ENCODE measurements at places on chromosomes 7 and 10.

GRCh38 chr7:71637578-71637977, 505.6 kb downstream of the GALNT17 start:
- H3K27me3 ChIP-seq, result no peaks in the 10 kb centered on the region
- H3K36me3 ChIP-seq, result no peaks in the 10 kb centered on the region
- H3K27ac ChIP-seq, result no peak overlapping the region
- DNase-seq, result no peak
- peaks cover 4% of the 10 kb centered on the region for H3K4me1 ChIP-seq

DNA sequence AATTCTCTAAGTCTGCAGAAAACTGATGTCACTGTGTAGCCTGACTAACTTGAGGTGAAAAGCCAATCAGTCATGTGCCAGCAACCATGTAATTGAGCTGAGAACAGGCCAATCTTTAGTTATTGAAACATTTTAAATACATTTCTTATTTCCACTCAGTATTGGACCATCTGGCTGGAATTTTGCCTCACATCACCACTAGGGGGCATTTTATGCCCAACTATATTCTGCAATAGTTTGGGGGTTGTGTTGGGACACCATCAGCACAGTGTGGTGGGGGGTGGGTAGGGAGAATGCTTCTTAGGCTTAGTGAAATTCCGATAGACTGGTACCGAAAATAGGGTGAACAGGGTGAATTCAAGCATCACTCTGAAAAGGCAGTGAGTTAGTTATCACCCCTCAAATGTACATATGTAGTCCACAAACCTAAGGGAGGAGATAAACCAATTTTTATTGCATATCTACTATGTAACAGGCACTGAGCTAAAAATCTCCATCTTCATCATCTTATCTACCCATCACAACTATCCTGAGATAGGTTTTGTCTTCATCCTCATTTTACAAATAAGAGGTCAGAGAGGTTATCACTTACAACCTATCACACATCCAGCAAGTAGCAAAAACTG, 17.8 kb downstream of the NPSR1 start:
- no peak overlapping the region for H3K27ac ChIP-seq
- H3K36me3 ChIP-seq, result no peaks in the 10 kb centered on the region
- H3K4me1 ChIP-seq, result no peaks in the 10 kb centered on the region
- no peak overlapping the region for H3K4me3 ChIP-seq
- no peak for DNase-seq

DNA sequence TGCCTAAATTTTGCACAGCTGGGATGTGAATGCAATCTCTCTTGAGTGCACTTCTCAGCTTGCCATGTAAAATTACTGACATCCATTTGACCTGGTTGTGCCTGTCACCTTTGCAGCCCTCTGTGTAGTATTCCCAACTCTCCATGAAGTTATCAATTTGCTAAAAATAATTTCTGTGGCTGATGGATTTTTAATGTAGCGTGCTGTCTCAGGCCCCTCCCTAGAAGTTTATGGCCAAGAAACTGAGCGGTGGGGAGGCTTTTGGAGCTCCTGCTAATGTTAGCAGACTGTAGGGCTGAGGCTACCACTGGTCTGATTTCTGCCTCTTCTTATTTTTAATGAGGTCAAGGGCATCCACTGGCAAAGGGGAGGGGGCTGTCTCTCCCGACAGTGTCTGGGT, 577.0 kb upstream of the DPP6 start:
- H3K27me3 ChIP-seq, result no peaks in the 10 kb centered on the region
- H3K27ac ChIP-seq, result no peak overlapping the region
- no peaks in the 10 kb centered on the region for H3K36me3 ChIP-seq

DNA sequence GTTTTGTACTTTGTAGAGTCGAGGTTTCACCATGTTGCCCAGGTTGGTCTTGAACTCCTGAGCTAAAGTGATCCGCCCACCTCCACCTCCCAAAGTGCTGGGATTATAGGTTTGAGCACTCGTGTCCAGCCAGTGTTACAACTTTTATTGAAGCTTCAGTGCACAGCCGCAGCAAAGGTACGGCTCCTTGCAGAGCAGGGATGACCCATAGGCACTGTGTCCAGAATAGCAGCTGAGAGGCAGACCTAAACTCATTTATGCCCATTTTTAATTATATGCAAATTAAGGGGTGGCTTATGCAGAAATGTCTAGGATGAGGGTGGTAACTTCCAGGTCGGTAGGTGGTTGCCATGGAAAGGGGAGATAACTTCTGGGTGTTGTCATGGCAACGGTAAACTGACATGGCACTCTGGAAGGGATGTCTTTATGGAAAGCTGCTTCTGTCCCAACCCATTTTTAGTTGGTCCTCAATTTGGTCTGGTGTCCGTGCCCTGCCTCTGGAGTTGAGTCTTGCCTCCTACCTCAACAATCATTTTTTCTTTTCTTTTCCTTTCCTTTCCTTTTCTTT, 22.7 kb downstream of the NYAP1 start:
- no peak overlapping the region for H3K27ac ChIP-seq
- no peaks in the 10 kb centered on the region for H3K27me3 ChIP-seq
- H3K4me3 ChIP-seq, result no peak overlapping the region

GRCh38 chr7:24931844-24932243, 48.1 kb downstream of the OSBPL3 start:
- peaks cover 11% of the 10 kb centered on the region for H3K4me1 ChIP-seq
- DNase-seq, result no peak
- no peaks in the 10 kb centered on the region for H3K27me3 ChIP-seq
- H3K27ac ChIP-seq, result no peak overlapping the region

DNA sequence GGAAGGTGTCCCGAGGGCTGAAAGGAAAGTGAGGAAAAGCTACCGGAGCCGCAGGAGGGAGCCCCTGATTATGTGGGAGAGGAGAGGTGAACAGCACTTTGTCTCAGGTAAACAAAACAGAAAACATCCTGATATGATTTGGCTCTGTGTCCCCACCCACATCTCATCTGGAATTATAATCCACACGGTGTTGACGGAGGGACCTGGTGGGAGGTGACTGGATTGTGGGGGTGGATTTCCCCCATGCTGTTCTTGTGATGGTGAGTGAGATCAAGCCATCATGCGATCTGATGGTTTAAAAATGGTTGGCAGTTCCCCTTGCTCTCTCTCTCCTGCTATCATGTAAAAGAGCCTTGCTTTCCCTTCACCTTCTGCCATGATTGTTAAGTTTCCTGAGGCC, 3.0 kb downstream of the POLD2 start:
- no peak overlapping the region for H3K4me3 ChIP-seq
- H3K27me3 ChIP-seq, result no peaks in the 10 kb centered on the region
- no peak for DNase-seq
- H3K4me1 ChIP-seq, result peaks cover 20% of the 10 kb centered on the region
- H3K36me3 ChIP-seq, result no peaks in the 10 kb centered on the region
- no peak overlapping the region for H3K27ac ChIP-seq

DNA sequence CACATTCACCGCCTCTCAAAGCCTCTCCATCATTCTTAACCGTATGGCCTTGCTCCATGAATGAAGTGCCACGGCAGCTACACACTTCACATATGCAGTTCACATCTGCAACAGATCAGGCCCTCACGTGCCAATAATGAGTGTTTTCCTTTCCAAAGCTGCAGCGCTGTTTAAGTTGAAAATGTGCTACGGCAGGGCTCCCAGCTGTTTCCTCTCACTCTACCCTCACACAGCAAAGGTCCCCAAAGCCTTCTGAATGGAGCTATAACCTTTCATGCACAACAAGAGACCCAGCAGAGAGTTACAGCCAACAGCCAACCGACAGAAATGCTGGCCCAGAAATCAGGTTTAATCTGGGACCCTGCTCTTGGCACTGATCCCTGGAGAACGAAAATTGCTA, 236.1 kb downstream of the ELMO1 start:
- no peak for DNase-seq
- no peaks in the 10 kb centered on the region for H3K36me3 ChIP-seq
- H3K27ac ChIP-seq, result no peak overlapping the region
- H3K4me3 ChIP-seq, result no peak overlapping the region

Measured in thoracic aorta (tissue), 2 donors.